HS-27A (cell line): ENCODE measurements at places on chromosomes 2 and 18.
A peak's percentile ranks its signal among the peaks of the same experiment; 100 is the strongest.

DNA sequence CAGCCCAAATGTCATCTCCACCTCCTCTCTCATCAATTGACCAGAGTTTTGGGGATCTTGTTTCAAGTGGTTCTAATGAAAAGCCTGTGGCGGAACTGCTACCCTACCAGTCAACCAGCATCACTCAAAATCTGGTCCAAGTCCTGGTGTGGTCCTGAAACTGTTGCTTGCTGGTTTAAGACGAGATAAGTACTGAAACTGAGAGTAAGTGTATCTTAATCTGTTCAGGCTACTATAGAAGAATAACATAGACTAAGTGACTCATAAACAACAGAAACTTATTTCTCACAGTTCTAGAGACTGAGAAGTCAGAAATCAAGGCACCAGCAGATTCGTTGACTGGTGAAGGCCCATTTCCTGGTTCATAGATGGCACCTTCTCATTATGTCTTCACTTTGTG, 879 bp upstream of the GALNT5 start:
- DNase-seq, result no peak

GRCh38 chr2:171430516-171431410, 3.0 kb downstream of the METTL8 start:
- DNase-seq, result no peak

- DNase-seq, result no peak
Measured at GRCh38 chr2:241770185-241770935, 6.3 kb upstream of the GAL3ST2 start.

DNA sequence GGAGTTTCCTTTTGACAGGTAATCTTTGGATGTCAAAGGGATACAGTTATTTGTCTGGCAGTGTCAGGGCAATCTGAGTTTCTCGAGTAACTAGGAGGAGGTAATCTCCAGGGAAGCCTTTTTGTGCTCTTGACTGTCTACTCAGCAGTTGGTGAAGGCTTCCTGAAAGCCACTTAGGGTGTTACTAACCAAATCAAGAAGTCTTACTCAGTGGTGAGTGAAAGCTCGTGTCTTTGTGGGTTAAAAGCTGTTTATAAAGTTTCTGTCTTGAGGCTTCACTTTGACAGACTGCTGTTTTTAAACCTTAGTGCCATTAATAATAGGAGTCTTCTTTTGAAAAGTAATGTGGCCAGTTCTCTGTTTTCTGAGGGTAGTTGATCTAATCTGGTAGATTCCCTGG, 1.7 kb downstream of the THSD7B start:
- no peak for DNase-seq

- DNase-seq, result no peak
Measured at GRCh38 chr18:79248495-79249060, 147.2 kb upstream of the NFATC1 start.

DNA sequence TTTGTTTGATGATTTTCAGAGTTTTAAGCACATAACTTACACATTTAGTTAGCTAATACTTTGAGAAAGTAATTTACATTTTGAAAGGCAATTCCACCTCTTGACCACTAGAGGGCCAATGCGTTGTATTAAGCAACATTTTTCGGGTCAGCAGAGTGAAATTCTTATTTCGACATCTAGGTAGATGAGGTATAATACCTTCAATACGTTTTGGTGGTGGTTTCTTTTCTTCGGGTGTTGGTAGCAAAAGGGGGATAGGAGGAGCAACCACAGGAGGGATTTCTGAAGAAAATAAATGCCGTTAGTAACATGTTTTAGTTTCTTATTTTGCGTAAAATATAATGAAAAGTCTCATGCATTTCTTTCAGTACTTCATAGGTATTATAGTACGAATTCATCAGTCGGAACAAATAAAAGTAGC, 106.3 kb downstream of the TTN start:
- DNase-seq, result no peak

DNA sequence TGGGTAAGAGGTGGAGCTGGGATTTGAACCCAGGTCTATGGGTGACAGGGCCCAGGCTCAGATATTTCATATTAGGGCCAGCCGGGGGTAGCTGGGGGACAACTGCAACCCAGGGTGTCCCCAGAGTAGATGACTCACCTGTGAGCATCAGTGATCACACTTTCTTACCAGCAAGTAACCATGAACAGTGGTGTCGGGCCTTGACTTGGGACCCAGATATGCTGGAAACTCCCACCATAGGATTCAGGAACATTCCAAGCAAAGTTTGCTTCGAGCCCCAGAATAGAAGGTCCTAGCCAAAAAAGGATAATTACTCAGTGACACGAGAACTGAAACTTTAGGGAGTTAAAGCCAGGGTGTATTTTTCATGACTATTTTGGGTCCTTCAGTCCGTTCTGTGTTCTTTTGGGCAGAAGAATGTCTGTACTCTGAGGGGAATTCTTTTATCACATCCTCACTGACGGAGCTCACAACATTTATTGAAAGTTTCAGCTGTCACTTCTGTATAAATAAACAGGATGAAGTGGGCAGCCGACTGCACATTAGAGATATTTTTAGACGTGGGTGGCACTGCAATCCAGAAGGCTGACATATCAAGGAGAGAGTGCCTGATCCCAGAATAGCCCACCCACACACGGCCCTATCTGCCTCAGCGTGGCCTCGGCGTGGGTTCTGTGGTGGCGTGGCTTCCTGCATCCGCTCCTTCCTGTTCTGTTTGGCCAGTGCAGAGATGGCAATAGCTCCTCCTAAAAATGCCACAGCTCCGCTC, 45.6 kb downstream of the RAMP1 start:
- DNase-seq, result no peak

DNA sequence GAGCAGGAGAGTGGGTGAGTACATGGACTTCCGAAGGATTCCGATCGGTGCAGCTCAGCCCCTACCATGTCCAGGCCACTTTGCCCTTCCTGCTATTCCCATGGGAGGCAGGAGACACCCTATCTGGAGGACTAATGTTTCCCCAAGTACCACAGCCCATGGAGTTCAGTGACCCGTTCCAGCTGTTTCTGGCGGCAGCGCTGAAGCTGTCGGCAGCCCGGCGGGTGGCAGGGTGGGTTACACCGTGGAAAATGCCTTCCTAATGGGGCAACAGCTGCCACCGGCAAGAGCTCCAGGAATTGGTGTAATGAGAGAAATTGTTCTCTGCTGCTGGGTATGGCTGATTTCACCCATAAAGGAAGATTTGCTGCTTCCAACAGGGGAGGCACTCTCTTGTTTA, 98.3 kb downstream of the MYCN start:
- DNase-seq, result no peak

DNA sequence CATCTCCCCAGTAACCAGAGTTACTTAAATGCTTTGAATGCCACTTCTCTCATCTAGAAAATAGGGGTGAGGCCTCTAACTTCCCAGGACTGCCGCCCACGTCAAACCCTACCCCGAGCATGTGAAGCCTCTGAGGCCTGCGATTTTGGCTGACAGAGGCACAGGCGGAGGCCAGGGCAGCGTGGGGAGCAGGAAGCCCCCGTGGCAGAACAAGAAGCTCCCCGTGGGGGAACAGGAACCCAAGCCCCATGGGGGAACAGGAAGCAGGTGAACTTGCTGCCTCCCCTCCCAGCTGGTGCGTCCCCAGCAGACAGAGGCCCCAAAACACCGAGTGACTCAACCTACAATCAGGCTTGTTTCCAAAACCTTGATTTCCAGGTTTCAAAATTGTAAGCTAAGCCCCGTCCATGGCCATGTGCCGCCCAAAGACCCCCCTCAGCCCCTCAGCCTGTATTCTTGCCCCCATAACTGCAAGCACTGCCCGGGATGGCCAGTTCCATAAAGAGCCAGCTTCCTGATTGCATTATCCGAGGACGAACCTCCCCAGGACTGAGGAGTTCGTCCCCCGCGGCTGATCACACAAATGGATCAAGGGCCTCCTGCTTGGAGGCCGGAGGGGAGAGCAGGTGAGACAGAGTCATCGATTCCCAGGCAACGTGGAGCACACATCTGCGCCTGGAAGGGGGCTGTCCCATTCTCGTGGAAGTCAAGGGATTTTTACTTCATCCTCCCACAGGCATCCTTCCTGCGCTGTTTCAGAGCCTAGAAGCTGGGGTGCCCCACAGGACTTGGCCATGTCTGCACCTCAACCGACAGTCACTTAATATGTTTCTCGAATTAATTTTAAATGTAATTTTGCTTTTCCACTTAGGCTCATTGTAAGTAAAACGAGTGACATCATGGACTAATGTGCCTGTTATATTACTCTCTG, 36.3 kb upstream of the CTDP1 start:
- no peak for DNase-seq

DNA sequence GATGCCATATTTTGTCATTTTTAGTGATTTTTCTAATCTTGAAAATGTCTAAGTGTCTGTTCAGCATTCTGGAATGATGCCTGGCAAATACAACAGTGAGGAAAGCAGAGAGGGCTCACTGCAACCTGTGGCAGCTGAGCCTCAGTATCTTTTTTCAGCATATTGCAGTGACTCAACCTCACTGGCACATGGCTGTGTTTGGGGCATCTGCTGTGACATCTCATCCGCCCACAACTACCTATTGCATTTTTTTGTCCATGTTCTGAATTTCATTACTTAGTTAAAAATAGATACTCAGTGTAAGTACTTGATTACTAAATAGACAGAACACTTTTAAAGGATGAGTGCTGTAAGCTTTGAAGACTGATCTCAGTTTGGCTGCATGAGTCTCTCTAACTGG, 10.7 kb downstream of the BABAM2 start:
- DNase-seq, result no peak

GRCh38 chr2:47520825-47521665, 118.1 kb downstream of the MSH2 start:
- no peak for DNase-seq

DNA sequence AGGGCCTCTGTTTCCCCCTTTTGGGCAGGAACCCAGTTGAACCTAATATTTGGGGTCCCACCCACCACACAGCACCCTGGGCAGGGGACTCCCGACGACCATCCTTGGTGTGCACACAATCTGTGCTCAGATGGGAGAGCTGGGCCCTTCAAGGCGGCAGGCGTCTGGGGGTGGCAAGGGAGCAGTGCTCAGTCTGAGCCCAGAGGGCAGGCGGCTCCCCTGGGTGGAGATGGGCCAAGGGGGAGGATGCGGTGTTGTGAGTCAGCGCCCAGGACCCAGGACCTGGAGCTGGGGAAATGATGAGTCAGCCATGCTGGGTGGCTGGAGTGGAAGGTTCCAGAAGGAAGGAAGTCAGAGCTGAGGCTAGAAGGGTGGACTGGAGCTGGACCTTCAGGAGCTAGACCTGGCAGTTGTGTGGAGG, 3.8 kb downstream of the PROM2 start:
- peak; percentile 63 for DNase-seq

DNA sequence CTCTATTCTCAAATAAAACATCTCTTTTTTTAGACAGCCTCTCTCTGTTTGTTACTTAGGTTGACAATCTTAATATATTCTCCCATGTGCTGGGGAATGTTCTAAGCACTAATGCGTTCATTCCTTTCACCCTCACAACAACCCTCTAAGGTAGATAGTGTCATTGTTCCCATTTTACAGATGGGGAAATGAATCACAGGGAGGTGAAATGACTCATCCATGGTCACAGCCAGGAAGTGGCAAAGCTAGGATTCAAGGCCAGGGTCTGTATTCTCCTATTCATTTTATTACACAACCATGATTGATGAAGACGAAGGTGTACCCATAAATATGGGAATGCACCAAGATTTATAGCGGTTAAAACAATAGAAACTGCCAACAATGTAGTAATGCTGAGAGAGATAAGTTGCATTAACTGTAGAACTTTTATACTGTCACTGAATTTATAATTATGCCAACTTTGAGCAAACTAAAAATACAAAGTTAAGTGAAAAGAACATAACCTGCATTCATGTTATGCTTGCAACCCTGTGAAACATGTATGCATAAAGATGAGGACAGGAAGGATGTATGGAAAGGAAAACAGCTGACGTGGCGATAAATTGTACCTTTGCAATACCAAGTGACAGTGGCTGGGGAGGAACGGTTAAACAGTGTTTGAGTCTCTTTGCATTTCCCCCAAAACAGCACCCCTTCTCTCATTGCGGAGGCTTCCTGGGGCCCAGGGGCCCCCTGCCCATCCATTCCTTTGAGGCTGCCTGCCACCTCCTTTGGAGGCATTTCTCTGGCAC, 257.7 kb upstream of the AGAP1 start:
- no peak for DNase-seq

- no peak for DNase-seq
Measured at GRCh38 chr18:78979730-78980278, at the start of gene SALL3. SALL3 (plus strand) TSS chr18:78979818; CDS start chr18:78980275, 457 bp downstream.

- DNase-seq, result no peak
Measured at GRCh38 chr18:64017870-64018269, 48.0 kb downstream of the SERPINB8 start.

- no peak for DNase-seq
Measured at GRCh38 chr18:37225279-37225678, 340.3 kb downstream of the CELF4 start.

- no peak for DNase-seq
Measured at GRCh38 chr2:40751981-40752380, 300.1 kb upstream of the SLC8A1 start.

- no peak for DNase-seq
Measured at GRCh38 chr2:85254540-85255300, 73.1 kb downstream of the TGOLN2 start.

GRCh38 chr2:207239754-207240494, 74.2 kb upstream of the KLF7 start:
- no peak for DNase-seq

GRCh38 chr2:75729861-75730260, 19.1 kb upstream of the GCFC2 start:
- DNase-seq, result no peak

DNA sequence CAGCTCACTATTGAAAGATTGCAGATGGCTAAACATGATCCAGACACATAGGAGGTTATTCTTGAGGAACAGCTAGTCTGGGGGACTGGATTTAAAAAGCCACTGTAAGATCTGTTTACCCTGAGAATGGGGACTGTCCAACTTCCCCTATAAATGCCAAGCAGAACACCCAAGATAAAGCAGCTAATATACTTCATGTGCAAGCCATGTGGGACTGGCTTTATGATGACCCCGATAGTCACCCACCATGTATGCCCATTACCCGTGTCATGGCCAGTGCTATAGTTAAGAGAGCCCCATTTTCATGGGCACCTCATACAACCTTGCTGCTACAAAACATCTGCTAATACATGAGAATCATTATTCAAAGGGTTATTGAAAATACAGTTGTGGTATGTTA, 16.0 kb downstream of the YPEL5 start:
- DNase-seq, result no peak

GRCh38 chr2:133130548-133131246, 437.6 kb downstream of the NCKAP5 start:
- no peak for DNase-seq

DNA sequence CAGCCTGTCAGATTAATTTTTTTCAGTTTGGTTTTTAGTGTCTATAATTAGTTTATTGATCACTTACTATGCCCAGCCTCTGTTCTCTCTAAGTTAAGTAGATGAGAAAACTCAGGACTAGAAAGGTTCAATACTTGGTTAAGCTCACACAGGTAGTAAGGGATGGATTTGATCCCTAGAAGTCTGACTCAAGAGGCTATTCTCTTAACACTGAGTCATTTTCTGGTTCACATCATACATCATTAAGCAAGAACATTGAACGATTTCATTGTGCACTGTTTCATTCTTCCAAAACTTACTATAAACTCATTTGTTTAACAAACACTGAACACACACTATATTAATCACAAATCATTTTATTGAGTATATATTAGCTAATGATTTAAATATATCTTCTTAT, 54.1 kb upstream of the SLC38A11 start:
- DNase-seq, result no peak
